ENCODE measurements at places on chromosomes 1 and 21.

DNA sequence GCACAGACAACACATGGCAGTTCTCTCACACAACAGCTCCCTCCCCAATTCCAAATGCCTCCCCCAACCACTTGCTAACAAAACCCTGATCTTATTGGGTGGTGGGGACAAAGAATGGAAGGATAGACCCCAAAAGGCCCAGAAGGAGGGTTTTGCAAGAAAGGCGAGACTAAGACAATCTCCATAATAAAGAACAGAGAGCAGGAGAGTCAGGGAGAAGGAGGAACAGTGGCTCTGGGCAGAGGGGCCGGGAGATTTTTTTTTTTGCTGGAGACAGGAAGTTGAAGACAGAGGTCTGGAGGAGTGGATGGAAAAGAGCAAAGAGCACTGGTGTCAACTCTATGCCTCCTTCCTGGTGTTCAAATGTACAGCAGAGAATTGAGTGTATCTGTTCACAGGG is 6.5 kb upstream of the C1QA start:
- no peak for DNase-seq

- no peak for DNase-seq
These were observed 73.3 kb downstream of the PTPRU start for GRCh38 chr1:29309621-29310020.

DNA sequence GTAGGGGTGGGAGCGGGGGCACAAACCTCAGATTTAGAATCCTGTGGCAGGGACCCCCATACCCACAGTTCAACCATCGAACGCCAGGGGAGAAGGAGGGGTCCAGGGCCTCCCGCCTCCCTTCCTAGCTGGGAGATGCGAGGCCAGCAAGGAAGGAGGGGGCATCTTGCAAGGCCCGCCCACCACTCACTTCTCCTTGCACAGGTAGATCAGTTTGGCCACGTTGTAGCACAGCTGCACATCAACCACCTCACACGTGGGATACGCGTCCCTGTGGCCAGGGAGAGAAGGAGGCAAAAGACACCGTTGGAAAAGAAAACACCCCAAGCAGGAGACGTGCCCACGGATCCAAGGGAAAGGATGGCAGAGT is 19.6 kb downstream of the TMEM63A start:
- DNase-seq = no peak

DNA sequence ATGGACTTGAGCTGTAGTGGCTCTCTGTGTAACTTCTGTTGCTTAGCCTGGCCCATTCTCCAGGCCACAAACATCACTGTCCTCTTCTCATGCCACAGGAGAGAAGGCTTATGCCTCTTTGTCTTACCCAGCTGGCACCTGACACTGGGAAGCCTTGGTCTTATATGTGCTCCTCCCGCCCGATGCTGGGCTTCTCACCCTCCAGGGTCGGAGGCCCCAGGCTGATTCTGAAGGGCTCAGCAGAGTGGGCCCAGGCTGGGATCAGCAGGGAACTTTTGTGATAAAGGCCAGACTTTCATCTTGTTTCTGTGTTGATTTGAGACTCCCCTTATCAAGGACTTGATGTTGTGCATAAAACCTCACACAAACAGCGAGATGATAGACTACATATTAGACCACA is 29.8 kb downstream of the TRPM2 start:
- no peak for DNase-seq

DNA sequence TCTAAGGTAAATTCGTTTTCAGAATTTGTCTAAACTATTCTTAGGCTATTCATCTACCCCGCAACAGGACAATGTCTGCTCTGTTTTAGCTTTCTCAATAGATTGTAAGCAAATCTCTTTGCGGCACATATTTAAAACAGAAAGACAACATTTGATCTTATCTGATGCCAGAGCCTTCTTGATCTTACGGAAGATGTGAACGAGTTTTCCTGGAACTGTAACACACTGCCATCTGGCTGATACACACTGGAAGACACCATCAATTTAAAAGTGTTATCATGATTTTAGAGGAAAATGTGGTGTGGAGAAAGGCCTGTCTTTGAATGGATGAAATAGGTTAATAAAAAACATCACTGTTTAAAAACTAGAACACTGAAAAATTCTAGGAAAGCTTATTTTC is 36.1 kb downstream of the COA6 start:
- peak; percentile 24 for DNase-seq

DNA sequence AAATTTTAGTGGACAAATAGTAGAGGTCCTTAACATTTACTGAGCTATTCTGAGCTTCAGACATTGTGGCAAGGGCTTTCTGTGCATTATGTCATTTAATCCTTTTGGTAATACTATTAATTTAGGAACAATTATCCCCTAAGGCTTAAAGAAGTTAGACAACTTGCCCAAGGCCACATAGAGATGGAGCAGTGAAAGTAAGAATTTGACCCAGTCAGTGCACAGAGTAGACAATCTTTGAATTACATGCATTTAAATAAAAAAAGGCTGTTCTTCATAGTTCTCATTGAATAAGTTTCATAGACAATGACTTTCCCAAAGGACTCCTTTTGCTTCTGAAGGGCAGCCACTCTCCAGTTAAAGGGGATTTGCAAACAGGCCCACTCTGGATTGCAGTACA is 142.7 kb downstream of the RUNX1 start:
- no peak for DNase-seq

DNA sequence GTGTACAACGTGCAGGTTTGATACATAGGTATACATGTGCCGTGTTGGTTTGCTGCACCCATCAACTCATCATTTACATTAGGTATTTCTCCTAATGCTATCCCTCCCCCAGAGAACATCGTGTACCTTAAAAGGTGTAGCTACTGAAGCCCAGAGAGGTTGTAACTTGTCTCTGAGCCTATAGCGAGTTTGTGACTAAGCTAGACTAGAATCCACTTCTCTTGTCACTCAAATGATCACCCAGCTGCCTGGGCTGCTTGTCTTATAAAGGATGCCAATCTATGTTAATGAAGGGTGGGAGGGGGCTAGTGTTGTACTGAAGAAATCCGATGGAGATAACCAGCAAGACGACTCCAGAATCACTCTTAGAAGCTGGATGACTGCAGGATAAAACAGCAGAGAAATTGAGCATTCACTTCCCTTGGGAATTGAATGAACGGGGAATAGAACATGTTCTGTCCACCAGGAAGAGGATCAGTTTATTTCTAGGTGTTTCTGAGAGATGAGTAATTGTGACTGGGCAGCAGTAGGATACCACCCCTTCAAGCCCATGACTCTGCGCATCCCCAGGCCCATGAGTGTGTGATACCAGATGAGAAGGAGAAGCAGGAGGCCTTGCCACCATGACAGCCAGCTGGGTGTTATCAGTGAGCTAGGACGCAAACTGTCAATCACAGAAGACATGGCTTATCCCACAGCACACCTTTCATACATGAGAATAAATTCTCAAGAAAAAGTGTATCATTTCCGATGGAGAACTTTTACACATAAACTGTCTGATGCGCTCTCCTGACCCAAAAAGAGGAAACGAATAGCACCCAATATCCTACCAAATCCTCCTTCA is 390.4 kb downstream of the NTNG1 start:
- DNase-seq = no peak

DNA sequence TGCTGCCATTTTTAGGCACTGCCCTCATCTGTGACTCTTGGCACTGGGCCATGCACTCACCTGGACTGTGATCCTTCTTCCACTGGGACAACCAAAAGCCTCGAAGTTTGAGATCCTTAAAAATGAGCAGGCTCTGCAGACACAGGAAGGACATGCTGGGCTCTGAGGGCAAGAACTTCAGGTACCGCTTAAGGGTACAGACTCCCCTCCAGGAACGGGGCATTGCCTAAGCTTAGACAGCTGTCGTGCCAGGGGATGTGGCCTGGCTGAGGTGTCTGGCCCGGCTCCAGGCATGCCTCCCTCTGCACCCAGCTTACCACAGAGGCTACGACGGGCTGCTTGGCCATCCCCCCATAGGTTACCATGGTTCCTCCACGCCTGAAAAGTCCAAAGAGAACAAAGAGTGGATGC is 14.2 kb upstream of the SRSF4 start:
- DNase-seq = no peak

DNA sequence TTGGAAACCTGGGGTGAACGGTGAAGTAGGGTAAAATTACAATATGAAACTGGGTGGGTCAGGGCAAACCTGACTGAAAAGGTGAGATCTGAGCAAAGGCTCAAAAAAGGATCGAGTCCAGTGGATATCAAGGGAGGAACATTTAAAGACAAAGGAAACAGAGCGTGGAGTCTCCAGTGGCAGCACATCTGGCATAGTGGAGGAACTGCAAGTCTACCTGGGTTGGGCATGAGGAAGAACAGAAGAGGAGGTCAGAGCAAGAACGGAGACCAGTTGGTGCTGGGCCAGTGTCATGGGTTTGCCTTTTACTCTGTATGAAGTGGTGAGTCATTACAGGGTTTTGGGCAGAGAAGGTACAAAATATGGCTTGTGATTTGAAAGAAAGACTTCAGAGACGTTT is 163.7 kb downstream of the NTPCR start:
- peak; percentile 81 for DNase-seq
